ENCODE measurements at places on chromosomes 2 and 18.

GRCh38 chr2:64203858-64204632 lies 59.8 kb upstream of the PELI1 start:
- peak; percentile 83 for DNase-seq

DNA sequence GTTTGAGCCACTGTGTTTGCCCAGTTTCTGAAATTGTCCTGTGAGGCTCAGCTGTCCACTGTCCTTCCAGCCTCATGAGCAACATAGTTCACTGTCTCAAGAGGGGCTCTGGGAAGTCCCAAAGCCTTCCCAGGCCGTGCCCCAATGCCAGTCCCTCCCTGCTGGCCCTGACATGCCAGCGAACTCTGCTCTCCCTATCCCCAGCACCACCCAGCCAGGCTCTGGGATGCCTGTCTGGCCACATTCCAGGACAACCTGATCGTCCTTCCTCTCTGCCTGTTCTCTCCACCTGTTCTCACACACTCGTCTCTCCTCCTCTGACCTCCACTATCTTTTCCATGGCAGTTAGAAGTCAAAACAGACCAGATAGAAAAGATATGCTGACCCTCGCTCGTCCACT lies 278.0 kb upstream of the ID2 start:
- DNase-seq: no peak

DNA sequence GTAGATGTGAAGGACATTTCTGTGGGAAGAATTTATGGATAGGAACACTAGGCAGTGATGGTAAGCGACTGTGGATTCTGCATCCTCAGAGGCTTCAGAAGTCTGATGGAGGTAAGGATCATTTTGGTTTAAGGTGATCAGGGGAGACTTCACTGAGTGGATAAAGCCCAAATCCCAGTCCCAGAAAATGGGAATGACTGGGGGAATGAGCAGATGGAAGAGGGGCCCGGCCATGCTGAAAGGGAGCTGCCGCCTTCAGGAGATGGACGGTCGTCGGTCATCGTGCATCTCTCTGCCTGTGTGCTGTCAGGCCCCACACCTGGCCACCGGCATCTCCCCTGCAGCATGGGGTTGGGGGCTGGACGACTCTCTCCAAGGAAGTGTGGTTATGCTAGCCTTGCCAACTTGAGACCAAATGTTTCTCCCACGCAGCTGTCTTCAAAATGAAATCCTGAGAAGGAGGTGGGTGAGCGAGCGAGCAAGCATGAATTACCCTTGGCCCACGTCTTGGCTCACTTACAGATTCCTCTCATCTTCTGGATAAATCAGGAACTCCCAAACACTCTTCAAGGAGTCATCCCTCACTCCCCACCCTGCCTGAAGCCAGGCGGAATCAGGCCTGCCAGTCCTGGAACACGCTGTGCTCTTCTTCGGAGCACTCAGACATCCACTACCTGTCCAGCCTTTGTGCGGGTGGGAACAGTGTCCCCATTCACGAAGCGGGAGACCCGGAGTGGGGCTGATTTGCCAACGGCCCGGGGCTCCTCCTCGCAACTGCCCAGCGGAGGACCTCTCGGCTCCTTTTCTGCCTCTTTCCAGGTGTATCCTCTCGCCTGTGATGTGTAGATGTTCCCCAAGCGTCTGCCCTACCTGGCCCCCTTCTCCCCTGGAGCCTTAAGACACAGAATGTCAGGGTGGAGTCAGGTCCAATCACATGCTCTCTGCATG lies 85.6 kb downstream of the PRKCE start:
- DNase-seq: no peak

DNA sequence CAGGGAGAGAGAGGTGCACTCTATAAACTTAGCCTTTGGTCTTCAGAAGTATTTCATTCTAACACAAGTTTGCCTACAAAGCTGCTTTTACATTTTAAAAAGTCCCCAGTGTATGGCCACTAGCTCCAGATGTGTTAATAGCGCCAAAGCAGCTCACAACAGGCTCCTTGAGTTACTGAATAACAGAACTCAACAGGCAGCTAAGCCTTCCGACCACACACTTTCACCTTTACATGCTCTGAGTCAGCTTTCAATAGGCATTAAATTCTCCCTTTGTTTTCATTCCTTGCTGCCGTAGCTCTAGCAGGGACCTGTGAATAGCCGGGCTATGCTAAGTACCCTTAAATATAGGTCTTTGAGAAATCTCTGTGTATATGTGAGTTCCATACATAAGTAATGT lies 262.8 kb upstream of the PARD3B start:
- DNase-seq: no peak

DNA sequence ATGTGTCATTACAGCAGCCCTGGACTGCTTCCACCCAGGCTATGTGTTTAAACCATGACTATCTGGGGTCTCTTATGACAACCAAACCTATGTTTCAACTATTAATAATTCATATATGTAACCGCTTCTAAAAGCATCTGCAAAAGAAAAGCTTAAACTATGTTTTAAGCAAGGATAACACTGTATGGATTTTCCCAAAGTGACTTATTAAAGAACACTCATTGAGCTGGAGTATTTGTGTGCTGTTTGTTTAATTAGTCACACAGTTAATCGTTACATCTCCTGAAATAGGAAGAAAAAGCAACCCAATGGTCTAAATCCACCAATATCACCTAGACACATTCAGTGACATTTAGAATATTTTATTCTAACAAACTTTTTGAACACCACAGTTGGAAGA lies 51.3 kb downstream of the TMEM163 start:
- no peak for DNase-seq

DNA sequence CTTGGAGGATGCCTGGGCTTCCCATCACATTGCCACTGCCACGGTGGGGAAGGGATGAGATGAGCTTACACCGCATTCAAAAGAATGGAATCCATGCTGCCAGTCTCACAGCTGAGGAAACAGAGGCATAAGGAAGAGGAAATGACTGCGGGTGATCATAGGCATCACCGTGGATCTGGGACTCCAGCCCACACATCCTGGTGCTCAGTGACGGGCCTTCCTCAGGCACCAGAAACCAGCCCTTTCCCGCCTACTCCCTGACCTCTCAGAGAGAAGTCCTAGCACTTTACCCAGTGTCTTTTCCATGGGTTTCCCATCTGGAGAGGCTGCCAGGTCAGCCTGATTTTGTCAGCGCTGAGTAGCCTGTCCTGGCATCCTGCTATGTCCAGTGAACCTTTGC lies 5.3 kb upstream of the PLB1 start:
- DNase-seq: no peak

GRCh38 chr2:97871096-97871780 lies 124.5 kb downstream of the TMEM131 start:
- DNase-seq: no peak

DNA sequence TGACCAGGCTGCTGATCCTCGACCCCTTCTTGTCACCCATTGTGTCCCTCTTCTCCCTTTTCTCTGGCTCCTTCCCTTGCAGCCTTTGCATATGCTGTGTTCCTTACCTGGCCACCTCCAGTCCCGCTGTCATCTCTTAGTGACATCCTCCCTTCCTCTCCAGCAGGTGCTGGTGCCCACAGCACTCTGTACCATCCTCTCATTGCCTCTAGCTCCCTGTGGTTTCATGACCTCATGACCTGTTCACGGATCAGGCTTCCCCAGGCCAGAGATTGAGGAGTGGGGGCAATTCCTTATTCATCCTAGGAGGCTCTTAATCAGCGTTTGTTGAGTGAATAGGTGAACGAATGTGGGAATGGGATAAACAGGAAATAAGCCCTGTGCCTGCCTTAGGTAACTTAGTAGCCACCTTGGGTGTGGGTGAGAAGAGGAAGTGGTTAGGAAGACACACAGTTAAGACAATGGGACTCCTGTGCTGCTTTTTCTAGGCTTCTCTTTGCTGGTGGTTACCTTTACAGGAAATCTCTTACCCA lies 35.5 kb downstream of the ITGA6 start:
- DNase-seq: peak; percentile 78

DNA sequence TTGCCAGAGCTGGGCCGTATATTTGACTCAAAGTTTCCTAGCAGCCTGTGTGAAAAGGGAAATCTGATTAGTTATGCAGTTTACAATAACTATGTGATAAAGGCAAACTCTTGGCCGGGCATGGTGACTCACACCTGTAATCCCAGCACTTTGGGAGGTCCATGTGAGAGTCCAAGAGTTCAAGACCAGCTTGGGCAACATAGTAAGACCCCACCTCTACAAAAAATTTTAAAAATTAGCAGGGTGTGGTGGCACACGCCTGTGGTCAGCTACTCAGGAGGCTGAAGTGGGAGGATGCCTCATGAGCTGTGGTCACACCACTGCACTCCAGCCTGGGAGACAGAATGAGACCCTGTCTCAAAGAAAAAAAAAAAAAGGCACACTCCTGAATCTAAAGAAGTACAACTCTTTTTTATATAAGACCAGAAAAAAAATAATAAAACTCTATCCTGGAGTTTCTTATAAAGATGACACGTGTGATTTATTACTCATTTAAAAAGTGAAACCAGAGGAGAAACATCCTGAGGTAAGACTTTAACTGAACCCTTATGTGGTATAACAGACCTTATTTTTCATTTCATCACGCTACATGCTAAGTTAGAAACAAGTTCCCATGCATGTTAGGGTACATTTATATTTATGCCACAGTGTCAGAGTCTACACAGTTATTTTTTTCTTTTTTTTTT lies 32.6 kb upstream of the KCMF1 start:
- peak; percentile 48 for DNase-seq

GRCh38 chr2:158191076-158191895 lies 89.6 kb downstream of the UPP2 start:
- peak; percentile 30 for DNase-seq

DNA sequence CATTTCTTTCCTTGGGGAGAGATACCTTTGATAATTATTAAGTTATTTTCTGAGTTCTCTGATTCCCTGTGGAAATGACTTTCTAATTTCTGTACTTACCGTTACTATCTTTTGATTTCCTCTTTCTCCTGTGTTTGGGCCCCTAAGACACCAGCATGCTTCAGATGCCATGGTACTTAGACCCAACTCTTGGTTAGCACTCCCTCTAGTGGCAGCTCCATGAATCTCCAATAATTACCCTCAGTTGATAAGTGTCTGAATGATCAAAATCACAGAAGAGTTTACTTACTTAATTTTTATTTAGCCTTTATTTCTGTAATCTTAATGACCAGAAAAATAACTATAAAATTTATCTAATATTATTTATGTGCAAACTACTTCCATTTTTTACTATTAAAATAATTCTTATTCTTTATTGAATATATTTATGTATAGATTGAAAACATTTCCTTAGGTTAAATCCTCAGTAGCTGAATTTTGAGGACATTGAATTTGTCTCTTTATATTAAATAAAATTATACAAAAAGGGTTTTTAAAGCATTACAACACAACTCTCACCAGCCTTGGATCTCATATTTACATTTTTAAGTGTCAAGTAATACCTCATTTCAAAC lies 300.4 kb downstream of the KCNS3 start:
- DNase-seq: peak; percentile 24

DNA sequence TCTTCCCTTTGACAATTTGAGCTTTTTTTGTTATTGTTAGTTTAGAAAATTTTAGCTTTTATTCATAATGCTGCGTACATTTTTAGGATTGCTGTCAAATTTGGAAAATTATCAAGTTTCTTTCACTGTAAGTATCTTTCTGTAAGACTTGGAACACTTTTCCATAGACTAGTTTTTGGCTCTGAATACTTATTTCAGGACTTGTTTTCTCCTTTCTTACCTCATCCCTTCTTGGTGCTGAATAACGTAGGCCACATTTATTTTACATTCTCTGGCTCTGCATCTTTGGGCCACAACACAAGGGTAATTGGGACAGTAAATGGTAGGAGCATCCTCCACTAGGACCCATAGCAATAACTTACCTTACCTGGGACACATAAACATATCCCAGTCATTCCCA lies 85.1 kb downstream of the CCDC85A start:
- no peak for DNase-seq

- DNase-seq: no peak
Observed at GRCh38 chr18:58034370-58034769, 9.7 kb upstream of the NEDD4L start.

DNA sequence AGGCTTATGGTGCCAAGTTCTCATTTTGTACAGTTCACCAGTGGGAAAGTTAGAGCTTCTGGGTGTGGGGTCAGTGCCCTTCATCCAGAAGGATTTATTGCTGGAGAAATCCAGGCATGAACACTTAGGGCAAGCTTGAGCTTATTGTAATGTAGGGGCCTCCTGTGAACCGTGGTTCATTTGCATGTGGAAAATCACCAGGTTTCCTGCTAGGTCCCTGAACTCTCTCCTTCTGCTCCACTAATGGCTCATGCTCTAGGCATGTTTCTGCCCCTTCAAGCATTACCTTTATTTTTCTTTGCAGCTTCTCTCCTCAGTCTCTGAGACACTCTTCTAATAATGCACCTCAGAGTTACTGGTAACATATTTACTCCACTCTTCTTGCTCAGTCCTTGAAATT lies 79.3 kb upstream of the FAM98A start:
- DNase-seq: no peak

- no peak for DNase-seq
Observed at GRCh38 chr18:2983296-2983695, 29.6 kb downstream of the LPIN2 start.

GRCh38 chr2:53252115-53252514 lies 515.5 kb upstream of the CHAC2 start:
- DNase-seq: no peak

DNA sequence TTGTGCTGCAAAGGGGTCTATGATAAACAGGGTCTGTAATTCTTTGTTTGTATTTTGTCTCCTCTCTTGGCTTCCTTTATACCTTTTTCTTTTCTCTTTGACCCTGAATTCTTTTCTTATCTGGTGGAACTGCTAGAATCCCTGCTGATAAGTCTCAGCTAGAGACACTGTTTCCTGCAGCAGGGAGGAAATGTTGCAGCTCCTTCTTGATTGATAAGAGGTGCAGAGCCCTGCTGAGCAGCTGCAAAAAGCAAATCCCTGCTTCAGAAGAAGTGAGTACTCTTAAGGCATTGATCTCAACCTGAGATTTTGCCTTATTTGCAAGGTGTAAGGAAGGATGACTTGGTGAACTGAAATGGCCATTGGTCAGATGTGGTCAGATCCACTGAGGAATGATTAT lies 167.8 kb downstream of the NUP35 start:
- no peak for DNase-seq

DNA sequence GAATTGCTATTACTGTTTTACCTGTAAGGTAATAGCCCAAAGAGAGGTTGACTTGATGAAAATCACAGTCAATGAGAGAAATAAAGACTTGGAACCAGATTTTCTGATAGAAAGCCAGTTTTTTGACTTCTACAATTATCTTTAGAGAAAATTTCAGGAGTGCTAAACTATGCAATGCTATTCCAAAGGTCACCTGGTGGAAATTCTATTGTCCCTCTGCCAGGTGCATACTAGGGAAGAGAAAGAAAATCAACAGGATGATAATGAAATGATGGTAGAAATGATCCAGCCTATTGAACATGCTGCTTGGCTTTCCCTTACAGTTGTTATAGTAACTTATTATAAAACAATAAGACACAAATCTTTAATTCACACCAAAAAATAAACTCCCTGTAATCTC lies 85.0 kb downstream of the FASTKD2 start:
- no peak for DNase-seq
